ENCODE measurements at places on chromosomes 7 and 10.
A peak's percentile ranks its signal among the peaks of the same experiment; 100 is the strongest.

DNA sequence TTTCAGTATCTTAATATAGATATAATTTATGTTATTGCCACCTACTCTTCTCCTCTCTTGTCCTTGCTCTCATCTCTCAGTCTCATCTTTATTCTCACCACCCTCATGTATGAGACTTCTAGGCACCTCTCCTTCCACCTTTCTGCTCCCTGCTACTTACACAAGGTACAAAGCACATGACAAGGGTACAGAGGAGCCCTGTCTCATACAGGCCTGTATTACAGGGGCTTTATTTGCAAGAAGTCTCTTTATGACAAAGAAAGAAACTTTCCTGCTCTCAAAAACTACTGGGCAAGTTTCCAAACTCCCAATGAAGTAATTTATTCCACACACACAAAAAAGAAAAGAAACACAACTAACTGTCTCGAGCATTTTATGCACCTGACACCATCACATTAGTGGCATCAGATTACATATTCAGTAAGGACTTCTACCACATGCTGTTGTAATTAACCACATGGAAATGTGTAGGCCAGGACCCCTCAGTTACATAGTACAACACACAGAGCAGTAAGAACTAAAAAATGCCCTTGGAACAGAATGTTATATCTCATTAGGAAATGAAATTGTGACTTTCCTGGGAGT, 253.1 kb downstream of the FZD1 start:
- DNase-seq, result no peak

DNA sequence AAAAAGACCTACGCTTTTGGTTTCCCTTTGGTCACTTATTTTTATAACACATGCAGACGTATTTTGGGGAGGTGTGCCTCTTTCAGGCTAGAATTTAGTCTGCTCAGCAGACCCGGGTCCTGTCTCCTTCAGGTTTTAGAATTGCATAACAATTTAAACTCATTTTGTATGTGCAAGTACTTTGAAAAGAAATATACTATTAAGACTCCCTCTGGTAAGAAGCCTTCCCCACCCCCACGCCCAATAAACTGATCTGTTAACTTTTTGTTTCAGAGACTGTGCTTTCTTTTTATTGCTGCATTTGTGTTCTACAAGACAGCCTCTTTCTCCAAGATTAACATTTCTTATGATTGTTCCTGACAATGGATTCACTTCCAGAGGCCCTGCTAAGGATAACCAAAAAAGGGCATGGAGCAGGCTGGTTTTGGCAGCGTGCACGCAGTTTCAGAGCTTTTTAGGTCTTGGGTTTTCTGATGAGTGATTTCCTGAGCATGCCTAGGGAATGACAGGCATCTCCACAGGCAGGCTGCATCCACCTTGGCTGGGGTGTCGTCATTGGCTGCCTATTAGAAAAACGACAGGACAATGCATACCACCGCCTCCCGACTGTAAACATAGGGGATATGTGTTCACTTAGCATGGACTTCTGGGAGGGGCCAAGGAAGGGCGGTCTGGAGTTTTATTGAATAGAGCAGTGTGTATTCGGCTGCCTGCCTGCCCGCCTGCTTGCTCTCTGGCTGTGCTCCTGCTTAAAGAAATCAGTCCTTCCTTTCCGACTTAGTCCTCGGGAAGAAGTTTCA, at the start of gene CALD1:
CALD1 (plus strand) TSS at position 694 of the 800 bp plus-strand sequence. CDS start 88,100 bp downstream, outside the sequence.
- peak; percentile 62 for DNase-seq

DNA sequence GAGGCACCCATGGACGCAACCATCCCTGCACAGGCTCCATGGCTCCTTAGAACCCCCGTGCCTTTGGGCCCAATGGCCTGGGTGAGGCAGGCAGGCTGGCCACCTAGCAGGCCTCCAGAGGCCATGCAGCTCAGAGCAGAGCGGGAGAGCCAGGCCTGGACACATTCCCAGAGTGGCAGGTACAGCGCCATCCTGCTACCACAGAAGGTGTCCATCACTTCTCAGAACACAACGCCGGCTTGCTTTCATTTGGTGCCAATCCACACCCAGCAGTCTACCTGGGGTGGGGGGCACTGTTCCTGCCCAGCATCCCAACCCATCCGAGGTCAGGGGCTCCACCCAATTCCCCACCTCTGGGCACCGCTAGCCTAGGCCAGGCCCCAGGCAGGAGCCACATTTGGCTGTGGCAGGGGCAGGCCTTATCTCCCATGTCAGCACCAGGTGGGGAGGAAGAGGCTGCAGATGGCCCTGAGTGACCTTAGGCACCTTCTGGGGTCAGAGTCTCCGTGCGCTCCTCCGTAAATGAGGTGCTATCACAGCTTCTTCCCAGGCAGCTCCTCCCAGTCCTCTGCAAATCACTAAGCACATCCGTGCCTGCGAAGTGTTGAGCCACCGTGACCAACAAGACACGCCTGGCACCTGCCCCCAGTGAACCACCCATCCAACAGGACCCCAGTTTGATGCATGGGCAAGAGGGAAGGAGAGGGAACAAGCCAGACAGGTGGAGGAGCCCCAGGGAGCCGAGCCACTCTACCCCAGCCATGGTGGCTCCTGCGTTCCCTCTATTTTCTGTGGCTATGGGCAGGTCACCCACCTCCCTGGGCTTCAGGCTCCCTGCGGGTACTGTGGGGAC, 14.2 kb downstream of the KCNH2 start:
- DNase-seq, result no peak

DNA sequence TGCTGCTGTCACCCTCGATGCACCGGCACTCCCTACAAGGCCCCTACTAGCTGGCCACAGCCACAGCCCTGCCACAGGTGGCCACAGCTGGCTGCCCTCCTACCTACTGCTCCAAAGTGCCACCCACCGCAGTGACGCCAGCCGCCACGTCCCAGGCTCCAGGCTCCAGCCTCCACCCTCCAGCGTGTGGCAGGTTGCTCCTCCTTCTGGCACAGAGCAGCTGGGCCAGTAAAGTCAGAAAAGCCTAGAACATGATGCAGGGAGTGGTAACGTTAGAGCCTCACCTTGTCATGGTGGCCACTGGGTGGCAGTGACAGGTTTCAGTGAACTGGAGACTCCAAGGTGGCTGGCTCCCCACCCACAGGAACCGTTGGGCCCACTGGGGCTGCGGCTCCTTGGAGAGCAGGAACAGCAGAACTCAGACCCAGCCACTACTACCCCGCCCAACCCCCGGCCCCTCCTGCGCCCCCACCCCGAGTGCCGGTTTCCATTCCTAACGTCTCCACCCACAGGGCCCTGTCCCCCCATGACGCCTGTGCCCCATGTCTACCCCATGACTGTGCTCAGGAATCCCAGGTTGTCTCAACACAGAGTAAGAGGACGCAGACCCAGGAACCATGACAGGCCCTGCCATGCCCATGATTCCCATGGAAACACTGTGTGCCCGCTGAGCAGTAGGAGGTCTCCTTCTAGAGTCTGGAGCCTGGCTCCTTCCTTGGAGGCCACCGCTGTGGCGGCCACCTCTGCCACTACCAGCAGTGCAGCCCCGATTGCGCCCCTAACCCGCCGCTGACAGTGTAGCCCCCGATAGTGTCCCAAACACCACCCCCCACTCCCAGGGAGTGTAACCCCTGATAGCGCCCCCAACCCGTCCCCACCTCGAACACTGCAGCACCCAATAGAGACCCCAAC, 52.3 kb upstream of the ZNF33B start:
- DNase-seq, result no peak

DNA sequence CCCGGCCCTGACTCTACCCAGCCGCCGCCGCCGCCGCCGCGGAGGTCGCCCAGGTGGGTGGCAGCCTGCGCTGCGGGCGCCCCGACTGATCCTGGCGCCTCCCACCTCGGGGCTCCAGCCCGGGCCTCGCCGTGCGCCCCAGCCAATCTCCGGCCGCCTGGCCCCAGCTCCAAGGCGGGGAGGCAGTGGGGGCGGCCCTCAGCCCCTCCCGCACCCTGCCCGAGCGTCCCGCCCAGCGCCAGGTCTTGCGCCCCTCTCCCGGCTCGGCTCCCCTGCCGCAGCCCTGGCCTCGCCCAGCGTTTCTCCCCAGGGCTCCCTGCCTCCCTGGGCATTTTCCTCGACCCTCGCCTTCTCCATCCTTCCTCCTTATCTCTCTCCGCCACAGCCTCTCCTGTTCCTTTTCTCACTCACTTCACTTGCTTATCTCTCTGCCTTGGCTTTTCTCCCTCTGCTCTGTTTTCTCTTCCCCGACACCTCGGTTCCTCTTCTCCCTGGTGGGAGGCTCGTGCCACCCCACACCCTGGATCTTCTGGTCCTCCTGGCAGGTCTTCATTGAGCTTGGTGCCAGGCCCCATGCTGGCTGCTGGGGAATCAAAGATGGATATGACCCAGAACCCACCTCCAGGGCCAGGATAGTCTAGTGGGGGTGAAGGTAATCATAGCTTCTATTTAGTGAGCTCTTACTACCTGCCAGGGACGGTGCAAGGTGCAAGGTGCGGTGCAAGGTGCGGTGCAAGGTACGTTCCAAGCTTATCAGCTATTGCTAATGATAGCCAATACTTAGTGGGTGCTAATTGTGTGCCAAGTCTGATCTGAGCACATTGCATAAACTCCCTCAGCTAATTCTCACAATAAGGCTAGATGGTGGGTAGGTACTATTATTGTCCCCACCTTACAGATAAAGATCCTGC, at the start of gene SFRP5:
SFRP5 (minus strand) TSS at position 87 of the 911 bp plus-strand sequence. CDS start 166 bp downstream, outside the sequence.
- no peak for DNase-seq

GRCh38 chr7:25900877-25901276, 251.1 kb upstream of the NFE2L3 start:
- no peak for DNase-seq

DNA sequence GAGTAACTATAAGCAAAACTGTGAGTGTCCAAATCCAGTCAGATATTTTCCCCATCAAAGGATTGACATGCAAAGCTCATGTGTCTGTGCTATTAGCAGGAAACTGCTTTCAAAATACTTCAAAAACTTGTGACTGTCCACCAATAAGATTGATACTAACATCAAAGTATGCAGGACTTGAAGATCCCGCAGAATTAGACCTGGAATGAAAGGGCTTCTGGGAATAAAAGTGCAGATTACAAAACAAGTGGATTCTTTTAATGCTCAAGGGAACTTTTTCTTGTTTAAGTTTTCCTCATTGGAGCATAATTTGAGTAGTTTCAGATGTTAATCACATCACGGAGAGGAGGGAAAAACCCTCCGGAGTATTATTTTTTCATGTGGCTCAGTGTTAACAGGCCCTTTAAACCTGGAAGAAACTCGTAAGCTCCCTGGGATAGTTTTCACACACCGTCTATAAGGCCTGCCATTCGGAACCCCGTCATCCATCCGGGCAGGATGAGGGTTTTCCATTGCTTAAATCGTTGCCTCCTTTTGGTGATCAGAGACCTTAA, 33.9 kb upstream of the MKX start:
- no peak for DNase-seq

GRCh38 chr7:75995052-75995471, 667 bp upstream of the TMEM120A start:
- no peak for DNase-seq

- DNase-seq, result no peak
Observed at GRCh38 chr10:19119191-19119590, 70.6 kb downstream of the MALRD1 start.

GRCh38 chr7:92797284-92797683, 39.1 kb downstream of the CDK6 start:
- DNase-seq, result no peak

Data from LoVo (cell line).